ELR (cell line): ENCODE measurements at places on chromosomes 6 and 20.

DNA sequence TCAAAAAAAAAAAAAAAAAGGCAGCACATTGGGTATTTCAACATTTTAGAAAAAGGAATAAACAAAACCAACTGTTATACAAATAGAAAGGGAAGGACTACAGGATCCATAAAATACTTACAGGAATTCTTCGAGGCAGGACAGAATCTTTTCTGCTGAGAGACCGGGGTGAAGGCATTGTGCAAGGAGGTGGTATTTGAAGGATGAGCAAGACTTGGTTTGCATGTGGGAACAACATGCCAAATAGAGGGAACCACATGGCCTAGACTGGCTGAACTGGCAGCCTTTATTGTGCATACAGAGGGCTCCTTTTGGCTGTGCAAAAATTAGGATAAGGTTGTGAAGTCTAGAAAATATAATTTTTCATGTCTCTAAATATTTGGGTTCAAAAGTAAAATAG, 62.9 kb downstream of the SCAND1 start:
- peak; percentile 36 for DNase-seq

- no peak for DNase-seq
Measured at GRCh38 chr6:89859744-89860143, 30.1 kb downstream of the CASP8AP2 start.

GRCh38 chr6:157131250-157131649, 192.1 kb downstream of the TMEM242 start:
- no peak for DNase-seq

- DNase-seq = no peak
Measured at GRCh38 chr6:18493382-18493891, 106.3 kb downstream of the RNF144B start.

DNA sequence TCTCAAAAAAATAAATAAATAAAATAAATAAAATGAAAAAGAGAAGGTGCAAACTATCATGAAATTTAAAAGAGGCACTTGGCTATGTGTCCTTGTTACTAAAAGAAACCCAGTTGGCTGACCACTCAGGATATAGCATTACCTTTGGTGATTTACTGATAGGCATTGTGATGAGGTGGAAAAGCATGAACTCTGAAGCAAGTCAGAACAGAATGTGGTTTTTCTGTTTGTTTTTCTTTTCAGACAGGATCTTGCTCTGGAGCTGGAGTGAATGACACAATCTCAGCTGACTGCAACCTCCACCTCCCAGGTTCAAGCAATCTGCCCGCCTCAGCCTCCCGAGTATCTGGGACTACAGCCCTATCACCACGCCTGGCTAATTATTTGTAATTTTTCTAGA, 31.9 kb downstream of the ZNF184 start:
- peak; percentile 1 for DNase-seq

DNA sequence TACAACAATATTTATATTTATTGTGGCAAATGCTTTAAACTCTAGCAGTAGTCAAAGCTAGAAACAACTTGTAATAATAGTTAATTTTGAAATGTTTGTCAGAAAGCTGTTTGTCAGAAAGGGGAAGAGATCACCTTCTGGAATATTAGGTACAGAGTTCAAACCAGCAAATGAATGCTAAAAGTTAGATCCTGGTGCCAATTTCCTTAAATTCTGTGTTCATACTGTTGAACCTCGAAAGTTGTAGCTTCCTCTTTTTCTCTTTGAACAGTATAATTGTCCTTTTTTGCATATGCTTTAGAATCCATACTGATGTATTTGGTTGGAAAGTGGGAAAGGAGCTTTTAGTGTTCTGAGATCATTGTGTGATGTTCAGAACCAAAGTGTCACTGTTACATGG, 22.4 kb downstream of the ITCH start:
- no peak for DNase-seq

DNA sequence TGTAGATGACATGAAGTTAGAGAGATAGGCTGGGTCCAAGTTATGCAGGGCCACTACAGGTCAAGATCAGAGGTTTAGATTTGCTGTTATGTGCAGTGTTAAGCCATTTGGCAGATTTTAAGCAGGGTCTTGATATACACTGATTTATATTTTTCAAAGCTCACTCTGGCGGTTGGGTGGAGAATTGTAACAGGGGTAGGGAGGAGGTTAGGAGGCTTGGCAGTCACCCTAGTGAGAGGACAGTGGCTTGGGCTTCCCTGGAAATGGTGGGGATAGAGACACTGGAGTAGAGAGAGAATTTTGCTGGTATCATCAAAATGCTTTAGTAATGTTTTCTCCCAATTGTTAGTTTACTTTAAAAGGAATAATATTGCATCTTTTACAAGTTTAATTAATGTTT, 149.5 kb upstream of the SUPT3H start:
- no peak for DNase-seq

DNA sequence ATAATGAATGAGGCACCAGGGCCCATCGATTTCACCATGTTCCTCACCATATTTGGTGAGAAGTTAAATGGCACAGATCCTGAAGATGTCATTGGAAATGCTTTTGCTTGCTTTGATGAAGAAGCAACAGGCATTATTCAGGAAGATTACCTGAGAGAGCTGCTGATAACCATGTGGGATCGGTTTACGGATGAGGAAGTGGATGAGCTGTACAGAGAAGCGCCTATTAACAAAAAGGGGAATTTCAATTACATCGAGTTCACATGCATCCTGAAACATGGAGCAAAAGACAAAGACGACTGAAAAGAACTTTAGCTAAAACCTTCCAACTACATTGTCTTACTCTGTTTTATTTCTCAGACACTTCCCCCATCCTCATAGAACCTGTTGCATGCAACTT, 21.6 kb upstream of the ZBTB22 start:
- no peak for DNase-seq

- peak; percentile 81 for DNase-seq
Measured at GRCh38 chr20:1301031-1301529, 27.9 kb downstream of the SDCBP2 start.

GRCh38 chr6:12439296-12439695, 149.1 kb downstream of the EDN1 start:
- no peak for DNase-seq

DNA sequence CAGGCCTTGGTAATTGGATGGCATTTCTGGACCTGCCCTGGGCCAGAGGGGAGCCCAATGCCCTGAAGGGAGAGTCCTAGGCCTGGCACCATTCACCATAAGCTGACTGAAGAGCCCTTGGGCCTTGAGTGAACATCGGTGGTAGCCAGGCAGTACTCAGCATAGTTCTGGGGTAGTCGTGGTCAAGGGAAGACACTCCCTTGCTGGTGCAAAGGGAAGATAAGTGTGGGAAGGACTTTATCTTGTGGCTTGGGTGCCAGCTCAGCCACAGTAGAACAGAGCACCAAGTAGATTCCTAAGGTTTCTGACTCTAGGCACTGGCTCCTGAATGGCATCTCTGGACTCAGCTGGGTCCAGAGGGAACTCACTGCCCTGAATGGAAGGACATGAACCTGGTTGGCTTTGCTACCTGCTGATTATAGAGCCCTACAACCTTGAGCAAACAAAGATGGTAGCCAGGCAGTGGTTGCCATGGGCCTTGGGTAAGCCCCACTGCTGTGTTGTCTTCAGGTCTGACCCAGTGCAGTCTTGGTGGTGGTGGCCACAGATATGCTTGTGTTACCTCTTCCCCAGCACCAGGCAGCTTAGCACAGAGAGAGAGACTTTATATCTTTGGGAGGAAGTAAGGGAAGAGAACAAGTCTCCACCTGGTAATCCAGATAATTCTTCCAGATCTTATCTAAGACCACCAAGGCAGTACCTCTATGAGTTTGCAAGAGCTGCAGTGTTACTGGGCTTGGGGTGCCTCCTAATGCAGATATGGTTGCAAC, 83.5 kb downstream of the PRDM13 start:
- no peak for DNase-seq

- DNase-seq = no peak
Measured at GRCh38 chr6:135025775-135026174, 28.8 kb downstream of the HBS1L start.

DNA sequence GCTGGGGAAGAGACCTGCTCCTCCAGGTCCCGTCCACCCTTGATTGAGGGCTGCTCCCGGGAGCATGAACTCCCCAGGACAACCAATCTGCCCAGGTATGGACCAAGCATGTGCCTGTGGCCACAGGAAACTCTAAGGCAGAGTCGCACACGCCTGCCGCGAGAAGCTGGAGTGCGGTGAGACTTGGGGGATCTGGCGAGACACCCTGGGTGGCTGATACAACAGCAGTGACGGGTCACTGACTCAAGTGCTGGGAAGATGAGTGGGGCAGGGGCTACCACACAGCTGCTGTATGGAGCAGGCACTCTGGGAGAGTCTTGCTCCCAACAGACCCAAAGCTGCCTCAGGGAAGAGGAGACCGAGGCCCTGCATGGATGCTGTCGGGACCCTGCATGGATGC, 40.1 kb downstream of the BFSP1 start:
- no peak for DNase-seq

- DNase-seq = no peak
Measured at GRCh38 chr6:93779086-93779841, 359.9 kb upstream of the EPHA7 start.

DNA sequence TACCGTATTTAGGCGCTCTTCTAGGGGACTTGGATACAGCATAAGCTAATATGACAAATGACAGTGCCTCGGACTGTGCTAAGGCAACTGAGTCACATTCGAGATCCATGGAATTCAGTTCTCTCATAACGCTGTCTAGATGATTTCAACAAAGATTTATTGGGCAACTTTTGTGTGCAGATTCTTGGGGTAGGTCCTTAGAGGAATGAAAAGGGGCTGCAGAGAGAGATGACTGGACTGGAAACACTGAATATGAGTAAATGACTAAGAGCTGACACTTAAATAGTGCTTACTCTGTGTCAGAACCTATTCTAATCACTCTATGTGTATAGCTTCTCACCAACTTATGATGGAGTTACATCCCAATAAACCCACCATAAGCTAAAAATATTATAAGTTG, 36.4 kb upstream of the MARCKS start:
- peak; percentile 17 for DNase-seq

- DNase-seq = no peak
Measured at GRCh38 chr6:133301835-133302234, 60.7 kb downstream of the EYA4 start.

- DNase-seq = no peak
Measured at GRCh38 chr6:18100296-18100695, 22.2 kb downstream of the NHLRC1 start.

DNA sequence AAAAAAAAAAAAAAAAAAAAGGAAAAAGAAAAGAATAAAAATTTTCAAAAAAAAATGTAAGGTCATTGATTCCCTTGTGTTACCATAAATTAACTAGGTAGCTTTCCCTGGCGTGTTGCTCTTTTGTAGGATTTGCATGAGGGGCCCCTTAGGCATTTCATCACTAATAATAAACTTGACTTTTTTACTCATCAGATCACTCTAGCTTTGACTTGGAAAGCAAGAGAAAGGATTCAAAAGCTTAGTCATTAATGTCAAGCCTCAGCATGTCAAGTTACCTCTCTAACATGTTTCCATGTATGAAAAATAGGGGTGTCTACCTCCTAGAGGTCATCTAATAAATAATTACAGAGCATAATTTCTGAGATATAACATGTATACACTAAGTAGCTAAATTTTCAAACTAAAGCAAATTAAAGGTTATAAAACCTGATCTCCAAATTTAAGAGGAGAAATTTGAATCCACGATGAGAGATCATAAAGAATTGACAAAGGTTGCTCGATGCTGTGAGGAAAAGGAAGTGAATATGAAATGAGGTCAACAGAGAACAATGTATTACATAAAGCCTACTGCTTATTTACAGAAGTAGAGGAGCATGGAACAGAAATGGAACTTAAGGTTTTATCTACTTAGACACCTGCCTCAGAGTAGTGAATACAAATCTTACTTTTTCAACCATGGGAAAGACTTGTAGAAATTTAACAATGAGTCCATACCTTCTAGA, 86.8 kb downstream of the ARHGAP18 start:
- DNase-seq = no peak

- no peak for DNase-seq
Measured at GRCh38 chr6:79824202-79824601, 123.2 kb downstream of the ELOVL4 start.

- no peak for DNase-seq
Measured at GRCh38 chr6:38407192-38407591, 232.5 kb downstream of the BTBD9 start.

DNA sequence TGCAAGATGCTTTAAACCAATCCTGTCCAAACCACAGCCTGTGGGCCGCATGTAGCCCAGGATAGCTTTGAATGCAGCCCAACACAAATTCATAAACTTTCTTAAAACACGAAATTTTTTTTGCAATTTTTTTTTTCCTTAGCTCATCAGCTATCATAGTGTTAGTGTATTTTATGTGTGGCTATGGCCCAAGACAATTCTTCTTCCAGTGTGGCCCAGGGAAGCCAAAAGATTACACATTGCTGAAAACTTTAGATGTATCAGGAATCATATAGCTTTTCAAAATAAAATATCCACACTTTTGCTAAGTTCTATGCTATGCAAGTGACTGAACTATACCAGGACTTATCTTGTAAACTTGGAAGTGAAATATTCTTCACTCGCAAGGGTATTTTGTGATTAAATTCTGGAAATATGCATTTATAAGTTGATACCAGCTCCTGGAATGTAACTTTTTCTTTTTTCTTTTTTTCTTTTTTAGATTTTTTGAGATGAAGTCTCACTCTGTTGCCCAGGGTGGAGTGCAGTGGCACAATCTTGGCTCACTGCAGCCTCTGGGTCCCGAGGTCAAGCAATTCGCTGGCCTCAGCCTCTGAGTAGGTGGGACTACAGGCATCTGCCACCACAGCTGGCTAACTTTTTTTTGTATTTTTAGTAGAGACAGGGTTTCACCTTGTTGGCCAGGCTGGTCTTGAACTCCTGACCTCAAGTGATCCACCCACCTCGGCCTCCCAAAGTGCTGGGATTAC, 49.8 kb downstream of the MTHFD1L start:
- no peak for DNase-seq

DNA sequence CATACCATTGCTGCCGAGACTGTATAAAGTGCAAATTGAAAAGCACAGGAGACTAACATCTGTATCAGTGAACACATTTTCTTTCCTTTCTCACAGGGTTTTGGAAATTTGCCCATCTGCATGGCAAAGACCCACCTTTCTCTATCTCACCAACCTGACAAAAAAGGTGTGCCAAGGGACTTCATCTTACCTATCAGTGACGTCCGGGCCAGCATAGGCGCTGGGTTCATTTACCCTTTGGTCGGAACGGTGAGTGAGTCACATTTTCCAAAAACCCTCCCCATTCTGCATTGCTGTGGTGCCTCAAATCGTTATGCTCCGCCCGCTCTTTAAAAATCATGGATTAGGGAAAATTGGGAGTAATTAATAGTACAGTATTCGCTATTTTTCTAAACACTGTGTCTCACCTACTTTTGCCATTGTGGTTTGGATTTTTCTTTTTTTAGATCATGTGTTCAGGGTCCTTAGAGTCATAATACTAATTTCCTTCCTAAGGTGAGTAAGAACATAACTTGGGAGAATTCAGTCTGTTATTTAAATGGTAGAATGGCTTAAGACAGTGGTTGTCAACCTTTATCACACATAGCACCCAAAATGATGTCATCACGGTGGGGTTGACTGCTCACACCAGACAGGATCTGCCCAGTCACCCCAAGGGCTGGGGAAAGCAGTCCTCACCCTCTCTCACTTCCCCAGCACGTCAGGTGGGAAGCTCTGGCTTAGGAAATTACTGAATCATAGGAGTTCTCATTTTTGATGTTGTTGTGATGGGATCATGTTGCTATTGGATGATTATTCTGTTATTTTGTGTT, 171.6 kb downstream of the MTHFD1L start:
- peak; percentile 49 for DNase-seq

GRCh38 chr20:51497542-51498467, 44.7 kb downstream of the NFATC2 start:
- no peak for DNase-seq
